CD4-positive, alpha-beta T cell treated with Interleukin-21 for 1 hour (primary cell): ENCODE measurements at places on chromosomes 13 and 19.

DNA sequence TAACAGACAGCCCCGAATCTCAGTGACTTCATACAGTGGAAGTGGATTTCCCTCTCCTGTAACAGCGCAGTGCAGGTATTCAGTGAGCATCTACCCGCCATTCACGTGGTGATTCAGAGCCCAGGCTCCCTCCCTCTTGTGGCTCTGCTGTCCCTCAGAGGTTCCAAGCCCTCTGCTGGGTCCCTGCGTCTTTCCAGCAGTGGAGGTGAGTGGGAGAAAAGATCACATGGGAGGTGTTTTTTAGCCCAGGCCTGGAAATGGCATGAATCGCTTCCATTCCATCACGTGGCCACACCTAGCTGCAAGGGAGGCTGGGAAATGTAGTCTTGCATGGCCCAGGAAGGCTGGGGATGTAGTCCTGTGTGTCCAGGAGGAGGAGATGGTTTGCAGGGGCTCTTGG, 61.4 kb downstream of the DPF1 start:
- DNase-seq, result no peak

GRCh38 chr19:38182536-38183210, 41.3 kb downstream of the DPF1 start:
- DNase-seq, result no peak

DNA sequence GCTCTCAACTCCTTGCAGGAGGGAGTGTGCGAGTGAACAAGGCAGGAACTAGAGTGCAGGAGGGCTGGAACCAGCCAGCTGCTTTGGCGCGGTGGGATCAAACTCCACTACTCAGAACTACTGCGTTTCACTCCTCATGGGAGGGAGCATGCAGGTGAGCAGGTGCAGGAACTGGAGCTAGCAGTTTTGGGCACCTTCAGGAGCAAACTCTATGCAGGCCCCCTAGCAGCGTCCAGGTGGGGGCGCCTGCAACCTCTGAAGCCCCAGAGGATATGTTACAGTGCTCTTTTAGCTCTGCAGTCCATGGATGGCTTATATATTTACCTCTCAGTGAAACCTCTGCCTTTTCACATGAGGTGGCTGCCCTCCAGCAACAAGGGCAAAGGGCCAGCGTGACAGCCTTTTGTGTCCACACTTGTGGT, 1303.4 kb downstream of the PCDH9 start:
- DNase-seq, result no peak

DNA sequence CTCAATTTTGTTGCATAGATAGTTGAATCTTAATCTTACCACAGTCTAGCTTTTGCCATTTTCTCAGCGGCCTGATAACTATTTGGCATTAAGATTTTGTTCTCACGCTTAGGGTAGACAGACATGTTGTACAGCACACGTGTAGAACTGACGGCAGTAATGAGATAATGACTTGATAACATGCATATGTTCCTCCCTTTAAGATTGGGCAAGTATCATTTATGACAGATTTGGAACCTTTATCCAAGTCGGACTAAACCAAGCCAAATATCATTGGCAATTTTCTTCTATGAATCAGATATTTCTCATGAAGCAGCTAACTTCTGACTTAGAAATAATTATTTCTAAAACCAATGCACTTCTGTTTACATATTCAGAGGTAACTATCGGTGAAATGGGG, 205.5 kb downstream of the NDFIP2 start:
- DNase-seq, result no peak

DNA sequence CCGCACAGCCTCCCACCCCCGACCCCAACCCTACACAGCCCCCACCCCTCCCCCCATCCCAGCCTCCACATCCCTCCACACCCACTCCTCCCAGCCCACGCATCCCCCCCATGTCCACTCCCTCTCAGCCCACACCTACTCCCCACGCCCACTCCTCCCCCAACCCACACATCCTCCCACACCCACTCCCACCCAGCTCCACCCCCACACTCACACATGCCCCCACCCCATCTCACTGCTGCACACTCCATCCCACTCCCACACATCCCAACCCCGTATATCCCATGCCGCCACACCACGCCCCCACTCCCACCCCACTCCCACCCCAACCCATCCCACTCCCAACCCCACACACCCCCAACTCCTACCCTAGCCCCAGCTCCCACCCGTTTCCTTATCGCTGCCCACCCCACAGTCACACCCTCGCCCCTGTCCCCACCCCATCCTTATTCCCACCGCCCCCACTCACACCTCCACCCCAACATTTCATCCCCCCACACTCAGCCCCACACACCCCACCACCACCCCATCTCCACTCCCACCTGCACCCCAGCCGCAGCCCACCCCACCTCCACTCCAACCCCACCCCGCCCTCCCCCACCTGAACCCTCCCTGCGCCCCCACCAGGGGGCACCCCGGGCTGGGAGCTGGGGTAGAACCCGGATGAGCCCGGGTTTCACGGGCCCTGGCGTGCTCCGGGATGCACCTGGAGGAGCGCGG, 809 bp downstream of the TDRD12 start:
- no peak for DNase-seq

- no peak for DNase-seq
Measured at GRCh38 chr19:56905631-56906150, 65.2 kb upstream of the PEG3 start.

- no peak for DNase-seq
Measured at GRCh38 chr13:21610687-21611086, 6.7 kb upstream of the MICU2 start.

GRCh38 chr13:95201814-95202651, 99.2 kb downstream of the ABCC4 start:
- no peak for DNase-seq

DNA sequence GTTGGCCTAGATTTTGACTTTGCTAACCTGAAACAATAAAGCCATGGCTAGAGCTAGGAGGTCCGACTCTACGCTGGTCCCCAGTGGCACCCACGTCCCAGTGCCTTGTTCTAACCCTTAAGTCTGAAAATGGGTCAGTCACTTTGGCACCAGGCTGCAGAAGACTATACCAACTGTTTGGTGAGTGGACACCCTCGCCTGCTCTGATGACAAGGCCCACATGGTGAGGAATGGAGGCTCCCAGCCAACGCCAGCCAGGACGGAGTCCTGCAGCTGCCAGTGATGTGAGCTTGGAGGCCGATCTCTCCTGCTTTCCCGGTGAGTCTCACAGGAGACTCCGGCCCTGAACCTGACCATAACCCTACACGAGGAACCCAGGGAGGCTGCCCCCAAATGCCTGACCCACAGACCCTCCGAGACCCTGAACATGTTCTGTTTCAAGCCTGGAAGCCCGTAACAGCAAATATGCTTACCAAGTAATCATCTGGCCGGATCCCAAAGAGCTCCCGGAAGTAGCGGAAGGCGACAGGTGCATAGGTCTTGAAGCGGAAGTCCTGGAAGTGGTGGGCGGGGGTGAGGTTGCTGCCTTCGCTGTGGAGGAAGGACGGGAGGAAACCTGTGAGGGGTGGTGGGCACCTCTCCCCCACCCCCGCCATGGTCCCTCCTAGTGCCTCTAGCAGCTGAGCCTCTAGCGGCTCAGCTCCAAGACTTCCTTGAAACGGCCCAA, 34.1 kb upstream of the CACTIN start:
- DNase-seq, result no peak

DNA sequence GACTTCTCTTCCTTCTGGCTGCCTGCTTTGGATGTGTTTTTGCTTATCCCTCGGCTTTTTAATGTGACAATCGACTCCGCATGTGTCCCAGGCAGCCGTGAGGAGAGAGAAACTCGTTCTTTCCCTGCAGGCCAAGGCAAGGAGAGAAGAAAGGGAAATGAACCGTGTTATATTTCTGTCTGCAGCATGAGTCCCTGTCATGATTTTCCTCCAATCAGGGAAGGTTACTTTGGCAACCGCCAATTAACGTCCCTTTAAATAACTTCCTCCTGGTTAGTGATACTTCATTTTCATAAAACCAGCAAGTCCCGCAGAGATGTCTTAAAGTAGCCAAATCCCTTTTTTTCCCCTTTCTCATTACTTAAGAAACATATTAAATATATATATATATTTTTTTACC, 42.6 kb downstream of the RFC3 start:
- no peak for DNase-seq

DNA sequence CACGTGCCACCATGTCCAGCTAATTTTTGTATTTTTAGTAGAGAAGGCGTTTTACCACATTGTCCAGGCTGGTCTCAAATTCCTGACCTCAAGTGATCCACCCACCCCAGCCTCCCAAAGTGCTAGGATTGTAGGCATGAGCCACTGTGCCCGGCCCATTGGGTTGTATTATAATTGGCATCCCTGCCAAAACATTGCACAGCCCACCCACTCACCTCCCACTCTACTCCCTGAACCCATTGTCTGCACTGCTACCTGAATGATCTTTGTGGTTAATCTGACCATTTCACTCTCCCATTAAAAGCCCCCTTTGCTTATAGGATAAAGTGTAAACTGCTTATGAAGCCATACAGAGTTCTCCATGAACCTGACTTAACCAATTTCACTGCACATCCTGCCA, 26.3 kb upstream of the KCTD12 start:
- DNase-seq, result no peak

- no peak for DNase-seq
Measured at GRCh38 chr13:55155046-55155445, 1985.7 kb upstream of the PRR20A start.

DNA sequence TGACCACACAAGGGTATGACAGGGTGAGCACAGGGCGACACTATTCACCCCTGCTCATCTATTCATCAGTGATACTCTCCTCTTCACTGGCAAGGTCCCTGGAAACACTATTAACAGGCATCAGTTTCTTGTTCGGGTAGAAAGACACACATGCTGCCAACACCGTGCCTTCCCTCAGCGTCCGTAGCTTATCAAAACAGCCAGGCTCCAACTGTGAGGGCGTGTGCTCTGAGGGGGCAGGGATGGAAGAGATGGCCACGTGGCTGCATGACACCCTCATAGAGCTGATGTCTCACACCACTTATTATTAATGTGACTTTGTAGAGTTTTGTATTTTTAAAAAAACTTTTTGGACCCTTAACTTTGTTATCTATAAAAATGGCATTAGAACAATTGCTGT, 160.3 kb downstream of the ITGBL1 start:
- no peak for DNase-seq

DNA sequence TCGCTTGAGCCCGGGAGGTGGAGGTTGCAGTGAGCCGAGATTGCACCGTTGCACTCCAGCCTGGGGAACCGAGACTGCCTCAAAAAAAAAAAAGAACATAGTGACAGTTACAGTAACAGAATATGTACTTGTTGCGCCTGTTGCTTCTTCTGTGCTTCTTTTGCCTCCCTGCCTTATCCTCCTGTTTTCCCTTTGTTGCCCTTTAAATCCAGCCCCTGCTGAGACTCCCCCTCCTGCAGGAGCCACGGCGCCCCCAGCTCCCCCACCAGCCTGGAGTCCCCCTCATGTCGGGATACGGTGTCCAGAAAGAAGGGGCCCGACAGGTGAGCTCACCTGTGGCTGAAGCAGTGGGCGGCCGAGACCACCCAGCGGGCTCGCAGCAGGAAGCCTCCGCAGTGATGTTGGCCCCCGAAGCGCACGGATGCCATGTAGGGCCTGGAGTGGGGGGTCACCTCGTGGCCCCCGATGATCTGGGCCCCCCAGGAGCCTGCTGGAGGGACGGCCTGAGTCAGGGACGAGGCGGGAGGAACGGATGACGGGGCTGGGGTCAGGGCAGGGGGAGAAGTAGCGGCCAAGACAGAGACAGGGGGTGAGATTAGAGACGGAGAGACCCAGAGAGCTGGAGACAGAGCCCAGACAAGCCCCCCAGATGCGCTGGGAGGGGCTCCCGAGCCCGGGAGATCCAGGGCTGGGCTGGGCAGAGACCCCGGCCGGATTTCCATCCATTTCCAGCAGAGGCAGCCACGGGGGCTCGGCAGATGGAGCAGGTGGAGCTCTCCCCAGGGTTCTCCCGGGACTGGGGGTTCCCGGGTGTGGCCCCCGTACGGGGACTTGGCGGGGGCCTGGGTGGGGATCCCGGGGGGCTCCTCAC, 536 bp downstream of the PRSS57 start:
- DNase-seq, result no peak

DNA sequence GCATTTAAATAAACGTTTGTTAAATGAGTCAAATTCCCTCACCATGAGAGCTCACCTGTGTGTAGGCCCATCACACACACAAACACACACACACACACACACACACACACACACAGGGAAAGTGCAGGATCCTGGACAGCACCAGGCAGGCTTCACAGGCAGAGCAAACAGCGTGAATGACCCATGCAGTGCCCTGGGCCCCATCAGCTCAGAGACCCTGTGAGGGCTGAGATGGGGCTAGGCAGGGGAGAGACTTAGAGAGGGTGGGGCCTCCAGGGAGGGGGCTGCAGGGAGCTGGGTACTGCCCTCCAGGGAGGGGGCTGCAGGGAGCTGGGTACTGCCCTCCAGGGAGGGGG, 8.5 kb upstream of the CEACAM5 start:
- DNase-seq, result no peak

DNA sequence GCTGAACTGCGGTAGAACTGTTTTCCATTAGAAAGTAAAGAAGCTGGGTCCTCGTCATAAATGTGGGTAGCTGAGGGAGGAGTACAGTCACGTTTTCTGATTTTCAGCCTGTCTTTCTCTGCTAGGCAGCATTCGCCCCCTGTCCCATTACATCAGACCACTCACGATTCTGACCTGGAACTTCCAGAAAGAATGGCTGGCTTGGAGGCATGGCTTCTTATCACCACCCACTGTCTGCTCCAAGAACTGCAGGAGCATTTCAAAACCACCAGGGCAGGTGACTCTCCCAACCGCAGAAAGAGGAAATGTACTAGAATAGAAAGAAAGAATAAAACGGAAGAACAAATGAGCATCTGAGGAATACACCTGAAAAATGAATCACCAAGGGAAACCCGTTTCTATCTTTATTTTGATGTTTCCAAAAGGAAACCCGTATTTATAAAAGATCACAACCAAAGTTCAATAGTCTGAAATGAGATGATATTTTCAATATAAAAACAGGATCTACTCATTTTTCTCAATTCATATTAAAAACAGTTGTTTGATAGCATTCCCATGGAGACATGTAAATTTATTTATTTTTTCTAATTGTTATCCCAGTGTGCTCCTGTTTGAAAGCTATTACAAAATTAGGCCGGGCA, 22.1 kb upstream of the POMP start:
- DNase-seq, result peak; percentile 50

GRCh38 chr13:77386046-77386445, 59.2 kb upstream of the MYCBP2 start:
- no peak for DNase-seq
